ENCODE measurements at places on chromosomes 1 and 21.

DNA sequence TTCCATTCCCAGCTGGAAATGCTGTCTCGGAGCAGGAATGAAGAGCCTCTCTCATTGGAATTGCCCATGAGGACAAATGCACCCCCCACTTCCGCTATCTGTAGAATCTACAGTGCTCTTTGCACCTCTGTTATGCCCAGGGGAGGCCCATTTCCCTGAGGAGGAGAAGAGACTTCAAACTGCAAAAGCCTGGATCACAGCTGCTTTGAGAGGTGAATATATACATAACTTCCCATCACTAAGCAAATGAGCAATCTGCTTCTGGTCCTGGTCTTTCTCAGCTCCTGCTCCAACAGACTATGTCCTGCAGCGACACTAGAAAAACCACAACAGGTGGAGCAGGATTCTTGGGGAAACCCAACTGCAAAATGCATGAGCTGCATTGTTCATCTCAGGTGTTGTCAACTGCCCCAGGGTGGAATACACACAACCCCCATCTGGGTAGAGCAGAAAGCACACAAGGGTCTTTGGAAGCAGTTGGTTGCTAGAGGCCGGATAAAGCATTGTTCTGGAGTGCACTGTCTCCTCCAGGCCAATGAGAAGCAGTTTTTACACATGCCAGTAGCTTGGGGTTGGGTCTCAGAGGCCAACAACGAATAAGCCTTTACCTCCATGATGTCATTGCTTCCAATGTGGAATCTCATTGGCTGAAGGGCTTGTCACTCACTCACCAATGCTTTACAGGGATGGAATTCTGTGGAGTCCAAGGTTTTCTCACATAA lies 67.7 kb upstream of the RAB4A start:
- peak; percentile 39 for DNase-seq

GRCh38 chr1:222910699-222911098 lies 95.9 kb downstream of the DISP1 start:
- DNase-seq: no peak

GRCh38 chr1:184649451-184649888 lies 105.2 kb downstream of the EDEM3 start:
- no peak for DNase-seq

- no peak for DNase-seq
These were observed 46.9 kb downstream of the CD34 start for GRCh38 chr1:207863893-207864535.

- no peak for DNase-seq
These were observed 401.3 kb downstream of the CAMTA1 start for GRCh38 chr1:7186382-7187111.

GRCh38 chr1:15322648-15323350 lies 75.8 kb downstream of the FHAD1 start:
- DNase-seq: no peak

- no peak for DNase-seq
These were observed 54.4 kb downstream of the EPRS1 start for GRCh38 chr1:219991919-219992318.

DNA sequence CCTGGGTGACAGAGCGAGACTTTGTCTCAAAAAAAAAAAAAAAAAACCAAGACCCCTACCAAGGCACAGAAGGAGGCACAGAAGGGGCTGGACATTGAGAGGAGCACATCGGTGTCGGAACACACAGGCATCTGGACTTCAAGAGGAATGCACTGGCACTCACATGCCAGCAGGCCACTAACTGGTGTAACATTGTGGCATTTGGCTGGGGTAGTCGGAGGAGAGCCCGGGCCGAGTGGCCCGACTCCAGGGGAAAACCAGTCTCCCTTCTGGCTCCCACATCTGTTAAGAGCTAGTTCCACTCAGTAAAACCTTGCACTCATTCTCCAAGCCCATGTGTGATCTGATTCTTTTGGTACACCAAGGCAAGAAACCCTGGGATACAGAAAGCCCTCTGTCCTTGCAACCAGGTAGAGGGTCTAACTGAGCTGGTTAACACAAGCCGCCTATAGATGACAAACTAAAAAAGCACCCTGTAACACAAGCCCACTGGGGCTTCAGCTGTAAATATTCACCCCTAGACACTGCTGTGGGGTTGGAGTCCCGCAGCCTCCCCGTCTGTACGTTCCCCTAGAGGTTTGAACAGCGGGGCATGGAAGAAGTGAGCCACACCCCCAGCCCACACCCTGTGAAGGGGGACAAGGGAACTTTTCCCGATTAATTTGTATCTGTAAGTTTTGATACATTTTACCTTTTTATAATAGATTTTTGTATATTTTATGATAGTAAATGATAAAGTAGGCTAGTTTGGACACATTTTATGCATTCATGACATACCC lies 17.2 kb upstream of the AKIRIN1 start:
- DNase-seq: no peak

- no peak for DNase-seq
These were observed 13.3 kb downstream of the AKNAD1 start for GRCh38 chr1:108843390-108844137.
